ENCODE measurements at places on chromosomes 2 and 18.

DNA sequence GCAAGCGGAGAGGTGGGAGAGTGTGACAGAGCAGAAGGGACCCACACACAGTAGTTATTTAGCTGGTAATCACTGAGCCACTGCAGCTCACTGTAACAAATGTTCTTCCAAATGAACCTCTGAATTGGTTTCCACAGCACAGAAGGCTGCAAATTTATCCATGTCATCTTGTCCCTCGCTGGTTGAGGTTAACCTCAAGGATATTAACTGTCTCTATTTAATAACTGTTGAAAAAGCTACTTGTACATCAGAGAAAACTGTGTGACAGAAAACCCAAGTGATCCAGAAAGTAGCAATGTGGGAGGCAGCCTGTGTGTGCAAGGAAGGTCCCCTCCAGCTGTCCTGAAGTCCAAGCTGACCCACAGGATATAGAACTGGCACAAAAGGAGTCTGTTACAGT, 153.6 kb downstream of the DSEL start:
- DNase-seq, result no peak

GRCh38 chr2:54669677-54670484, 53.6 kb upstream of the EML6 start:
- DNase-seq, result no peak

DNA sequence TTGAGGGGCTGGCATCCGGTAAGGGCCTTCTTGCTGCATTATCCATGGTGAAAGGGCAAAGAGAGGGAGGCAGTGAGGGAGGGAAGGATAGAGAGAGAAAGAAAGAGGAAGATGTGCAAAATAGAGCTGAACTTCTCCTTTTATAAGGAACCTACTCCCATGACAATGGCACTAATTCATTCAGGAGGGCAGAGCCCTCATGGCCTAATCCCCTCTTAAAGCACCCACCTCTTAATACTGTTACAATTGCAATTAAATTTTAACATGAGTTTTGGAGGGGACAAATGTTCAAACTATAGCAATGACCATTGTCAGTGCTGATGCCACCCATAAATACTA, 60.2 kb downstream of the CXCR4 start:
- no peak for DNase-seq

GRCh38 chr2:134707330-134707676, 11.5 kb downstream of the TMEM163 start:
- no peak for DNase-seq

Measured in lower lobe of right lung (tissue), 2 donors.